ENCODE measurements at places on chromosomes 7 and 10.

- DNase-seq: no peak
These were observed 936 bp upstream of the REPIN1 start for GRCh38 chr7:150367677-150368095.

GRCh38 chr7:37212556-37212955 lies 236.1 kb downstream of the ELMO1 start:
- DNase-seq: no peak

DNA sequence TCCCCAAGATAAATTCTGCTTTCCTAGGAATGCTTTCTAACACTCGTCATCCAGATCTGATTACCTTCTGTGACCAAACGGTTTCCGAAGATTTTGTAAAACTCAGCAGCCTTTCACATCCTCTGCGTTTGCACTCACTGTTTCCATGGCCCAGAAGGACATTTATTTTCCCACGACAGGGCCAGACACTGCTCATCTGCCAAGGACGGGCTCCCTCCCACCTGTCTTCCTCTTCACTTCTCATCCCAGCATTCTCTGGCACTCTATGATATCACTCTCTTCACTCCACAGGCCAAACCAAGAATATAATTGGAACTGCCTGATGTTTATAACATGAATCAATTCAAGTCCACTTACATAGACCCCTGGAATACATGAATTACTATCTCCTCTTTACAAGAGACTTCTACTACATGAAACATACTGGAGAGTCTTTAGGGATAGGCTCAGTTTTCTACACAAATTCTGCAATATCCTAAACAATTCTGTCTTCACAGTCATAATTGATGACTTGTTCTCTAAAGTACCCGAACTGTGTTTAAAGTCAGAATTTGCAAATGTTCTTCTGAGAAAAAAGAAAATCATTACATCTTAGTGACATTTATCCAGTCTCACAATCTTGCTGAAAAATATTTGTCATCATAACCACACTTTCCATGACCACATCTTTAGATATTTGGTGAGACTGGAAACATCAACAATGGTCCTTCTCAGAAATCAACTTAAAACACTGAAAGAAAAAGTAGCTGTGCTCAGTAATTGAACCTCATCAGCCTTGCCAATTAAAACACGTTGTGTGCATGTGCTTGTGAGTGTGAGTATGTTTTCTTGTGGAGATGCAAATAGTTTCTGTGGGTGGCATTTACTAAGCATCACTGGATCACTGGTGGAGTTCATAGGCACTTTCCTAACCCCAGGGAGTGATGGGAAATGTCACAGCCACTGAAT lies 79.5 kb upstream of the PRSS58 start:
- DNase-seq: no peak

DNA sequence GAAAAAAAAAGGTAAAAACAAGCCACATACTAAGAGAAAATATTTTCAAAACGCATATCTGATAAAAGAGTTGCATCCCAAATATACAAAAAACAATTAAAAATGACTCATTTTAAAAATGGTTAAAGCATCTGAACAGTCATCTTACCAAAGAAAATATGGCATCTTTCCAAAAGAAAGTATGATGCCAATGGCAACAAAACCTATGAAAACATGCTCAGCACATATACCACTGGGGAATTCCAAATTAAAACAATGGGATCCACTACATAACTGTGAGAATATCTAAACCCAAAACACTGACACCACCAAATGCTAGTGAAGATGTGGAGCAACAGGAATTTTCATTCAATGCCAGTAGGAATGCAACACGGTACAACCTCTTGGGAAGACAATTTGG lies 39.3 kb downstream of the VSTM2A start:
- DNase-seq: no peak

GRCh38 chr7:18637516-18637915 lies 142.0 kb downstream of the HDAC9 start:
- DNase-seq: no peak

DNA sequence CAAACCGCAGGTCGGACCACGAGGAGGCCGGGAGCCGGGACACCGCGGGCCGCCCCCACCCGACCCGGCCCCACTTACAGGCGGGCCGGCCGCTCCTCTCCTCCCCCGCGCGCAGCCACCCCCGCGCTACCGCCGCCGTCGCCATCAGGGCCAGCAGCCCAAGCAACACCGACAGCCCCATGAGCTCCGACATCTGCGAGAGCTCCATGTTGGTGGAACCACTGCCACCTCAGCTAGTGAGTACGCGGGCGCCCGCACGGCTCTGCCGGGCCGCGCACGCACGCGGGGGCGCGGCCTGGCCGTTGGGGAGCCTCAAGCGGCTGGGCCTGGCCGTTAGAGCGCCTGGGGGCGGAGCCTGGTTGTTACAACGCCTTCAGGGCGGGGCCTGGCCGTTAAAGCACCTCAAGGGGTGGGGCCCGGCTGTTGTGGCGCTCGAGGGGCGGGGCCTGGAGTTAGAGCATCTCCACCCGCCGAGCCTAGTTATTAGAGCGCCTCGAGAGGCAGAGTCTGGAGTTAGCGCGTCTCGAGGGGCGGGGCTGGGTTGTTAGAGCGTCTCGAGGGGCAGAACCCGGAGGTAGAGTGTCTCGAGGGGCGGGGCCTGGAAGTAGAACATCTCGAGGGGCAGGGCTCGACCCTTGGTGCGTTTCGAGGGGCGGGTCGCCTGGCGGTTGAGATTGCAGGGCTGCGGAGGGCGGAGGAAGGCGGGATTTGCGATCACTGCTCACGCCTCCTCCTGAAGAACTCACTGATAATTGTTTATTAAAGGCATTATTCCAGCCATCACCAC lies at the start of gene TBL2:
TSS of gene TBL2 (minus strand) at position 238 of the 787 bp plus-strand sequence. CDS start at position 208, 30 bp downstream.
- peak; percentile 98 for DNase-seq

- DNase-seq: no peak
These were observed 40.6 kb upstream of the PITRM1 start for GRCh38 chr10:3213208-3213607.

Measured in CD4-positive, CD25-positive, alpha-beta regulatory T cell (primary cell).